Neural crest cell (in vitro differentiated cells): ENCODE measurements at places on chromosomes 7 and 10. TPM values are rescaled to one million over a fixed set of nuclear protein-coding genes. Genes with fewer than 3 reads are reported as not detected.

GRCh38 chr7:46385662-46386309 is 464.7 kb upstream of the IGFBP3 start:
- DNase-seq: no peak

DNA sequence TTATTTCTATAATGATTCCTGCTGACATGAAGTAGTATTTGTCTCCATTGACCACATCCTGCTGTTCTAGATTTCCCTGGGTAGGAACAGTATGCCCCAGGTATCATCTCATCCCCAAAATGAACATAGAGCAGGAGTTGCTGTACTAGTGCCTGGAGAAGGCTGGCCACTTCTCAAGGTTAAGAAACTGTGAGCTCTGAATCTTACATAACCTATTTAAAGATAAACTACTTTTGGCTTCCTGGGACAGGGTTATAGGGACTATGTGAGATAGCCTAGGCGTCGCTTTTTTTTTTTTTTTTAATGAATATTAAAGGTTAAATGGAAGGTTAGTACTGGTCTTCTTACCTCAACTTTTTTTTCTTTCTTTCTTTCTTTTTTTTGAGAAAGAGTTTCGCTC is 103.0 kb downstream of the LRRC4 start:
- no peak for DNase-seq

DNA sequence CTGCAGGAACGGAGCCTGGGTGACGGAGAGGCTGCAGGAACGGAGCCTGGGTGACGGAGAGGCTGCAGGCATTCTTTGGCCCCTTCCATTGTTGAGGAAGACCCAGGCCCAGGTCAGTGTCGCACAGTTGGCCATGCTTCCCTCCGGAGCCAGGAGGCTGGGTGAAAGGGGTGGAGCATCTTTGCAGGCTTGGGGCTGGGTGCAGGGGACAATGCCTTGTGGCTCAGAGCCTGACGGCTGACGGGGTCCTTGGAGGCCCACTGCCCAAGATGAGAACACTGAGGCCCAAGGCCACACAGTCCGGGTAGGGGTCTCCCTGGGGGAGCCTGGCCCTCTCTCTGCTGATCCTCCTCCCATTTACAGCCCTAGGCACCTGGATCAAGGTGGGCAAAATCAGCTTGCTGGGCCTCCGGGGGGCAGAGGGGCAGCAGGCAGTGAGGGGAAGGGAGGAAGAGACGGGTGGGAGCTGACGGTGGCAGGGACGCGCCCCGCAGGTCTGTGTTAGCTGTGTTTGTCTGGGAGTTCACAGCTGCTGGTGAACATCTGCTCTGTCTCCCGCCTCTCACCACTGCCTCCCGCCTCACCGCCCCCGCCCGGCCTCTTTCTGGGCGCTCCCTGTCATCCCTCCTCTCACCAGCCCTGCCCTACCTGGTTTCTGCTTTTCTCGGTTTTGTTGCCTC is 30.6 kb upstream of the PCBD1 start:
- no peak for DNase-seq

DNA sequence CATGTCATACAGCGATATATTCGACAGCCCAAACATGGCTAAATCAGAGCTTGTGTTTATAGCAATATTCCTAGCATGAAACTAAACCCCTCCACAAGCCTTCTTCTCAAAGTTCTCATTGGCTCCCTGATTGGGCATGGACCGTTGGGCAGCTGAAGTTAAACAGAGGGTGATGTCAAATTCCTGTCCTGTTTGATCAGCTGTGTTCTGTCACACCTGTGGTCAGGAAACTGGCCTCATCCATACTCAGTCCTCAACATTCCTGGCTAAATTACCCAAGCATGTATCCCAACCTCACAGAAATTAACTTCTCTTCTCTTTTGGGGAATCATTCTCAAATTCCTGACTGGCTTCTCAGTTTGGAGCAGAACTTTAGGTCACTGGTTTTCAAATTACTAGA is 107.9 kb downstream of the ODAD2 start:
- no peak for DNase-seq

- no peak for DNase-seq
These were observed 421.3 kb upstream of the NUPR2 start for GRCh38 chr7:56537477-56537876.

DNA sequence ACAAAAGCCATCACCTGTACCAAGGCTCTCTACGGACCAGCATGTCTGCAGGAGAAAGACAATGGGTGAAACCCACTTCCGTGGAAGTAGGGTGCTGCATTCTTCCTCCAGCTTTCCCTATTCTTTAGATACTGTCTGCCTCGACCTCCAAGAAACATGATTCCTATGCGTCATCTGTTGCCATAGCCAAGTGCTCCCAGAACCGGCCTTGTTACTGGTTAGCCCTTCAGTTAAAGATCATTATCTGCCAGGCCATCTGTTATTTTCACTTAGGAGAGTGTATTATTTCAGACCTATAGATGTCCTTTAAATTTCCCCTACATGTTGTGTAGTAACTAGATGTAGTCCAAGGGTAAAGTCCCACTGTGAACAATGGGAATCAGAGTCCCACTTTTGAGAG is 89.0 kb upstream of the KIAA1217 start:
- DNase-seq: no peak

DNA sequence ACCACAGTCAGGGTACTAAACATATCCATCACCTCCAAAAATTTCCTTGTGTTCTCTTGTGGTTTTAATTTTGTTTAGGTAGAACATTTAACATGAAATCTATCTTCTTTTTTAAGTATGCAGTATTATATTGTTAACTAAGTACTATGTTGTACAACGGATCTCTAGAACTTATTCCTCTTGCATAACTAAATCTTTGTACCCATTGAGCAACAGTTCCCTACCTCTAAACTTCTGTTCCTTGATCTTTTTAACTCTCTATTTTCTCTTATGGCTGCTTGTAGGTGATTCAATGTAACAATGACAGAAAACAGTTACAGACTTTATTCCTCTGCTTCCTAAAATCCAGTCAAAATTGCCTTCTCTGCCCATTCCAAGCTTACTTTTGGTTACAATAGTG is 9.9 kb downstream of the NRG3 start:
- DNase-seq: no peak

DNA sequence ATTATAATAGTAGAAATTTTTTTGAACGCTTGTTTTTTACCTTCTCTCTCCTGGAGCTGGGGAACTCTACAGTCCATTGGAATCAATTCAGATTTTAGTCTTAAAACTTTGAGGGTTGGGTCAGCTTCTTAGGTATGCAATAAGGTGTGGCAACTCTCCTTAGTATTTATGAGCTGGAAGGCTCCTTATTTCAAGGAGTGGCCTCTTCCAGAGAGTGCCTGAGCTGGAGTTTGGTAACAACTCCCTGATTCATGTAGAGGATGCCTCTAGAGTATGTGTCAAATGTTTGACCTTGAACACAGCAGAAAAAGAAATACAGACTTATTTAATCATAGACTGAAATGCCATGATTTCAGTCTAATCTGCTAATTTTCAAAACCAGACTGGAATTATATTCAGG is 11.1 kb downstream of the CDK14 start:
- DNase-seq: no peak

GRCh38 chr7:40327873-40328272 is 193.1 kb downstream of the SUGCT start:
- no peak for DNase-seq

- no peak for DNase-seq
These were observed 7.8 kb upstream of the SRRM3 start for GRCh38 chr7:76193883-76194282.

DNA sequence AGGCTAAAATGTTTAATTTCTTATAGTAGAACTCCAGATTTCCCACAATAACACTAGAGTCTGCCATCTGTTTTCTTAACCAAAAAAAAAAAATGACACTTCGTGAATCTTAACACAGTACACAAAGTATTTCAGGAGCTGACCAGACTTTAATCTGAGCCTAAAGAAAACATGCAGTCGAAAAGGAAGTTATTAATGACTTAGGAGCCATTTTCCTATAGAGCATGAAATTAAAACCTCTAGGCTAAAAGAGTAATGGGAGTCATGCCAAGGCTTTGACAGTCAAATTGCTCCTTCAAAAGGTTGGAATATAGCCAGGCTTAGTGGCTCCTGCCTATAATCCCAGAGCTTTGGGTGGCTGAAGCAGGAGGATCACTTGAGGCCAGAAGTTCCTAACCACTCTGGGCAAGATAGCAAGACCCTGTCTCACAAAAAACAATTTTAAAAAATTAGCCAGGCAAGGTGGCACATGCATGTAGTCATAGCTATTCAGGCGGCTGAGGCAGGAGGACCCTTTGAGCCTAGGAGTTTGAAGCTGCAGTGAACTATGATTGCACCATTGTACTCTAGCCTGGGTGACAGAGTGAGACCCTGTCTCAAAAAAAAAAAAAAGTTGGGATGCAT is 13.6 kb downstream of the MICU1 start:
- no peak for DNase-seq

DNA sequence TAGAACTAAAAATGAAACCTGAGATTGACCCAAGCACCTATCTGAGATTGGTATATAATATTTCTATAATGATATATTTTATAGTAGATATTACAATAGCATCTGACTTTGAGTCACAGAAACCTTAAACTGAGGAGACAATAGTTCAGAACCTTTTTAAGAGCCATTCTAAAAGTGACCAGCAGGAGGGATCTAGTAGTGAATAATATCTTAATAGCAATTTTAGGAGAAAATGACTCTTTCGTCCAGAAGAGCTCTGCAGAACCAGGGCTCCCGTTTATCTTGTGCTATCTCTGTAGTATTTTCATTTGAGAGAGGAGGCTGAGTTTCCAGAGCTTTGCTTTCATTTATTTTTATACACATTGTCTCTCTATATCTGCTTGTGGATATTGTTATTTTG is 68.1 kb downstream of the PODXL start:
- DNase-seq: no peak

GRCh38 chr7:4018601-4019316 is 663.3 kb upstream of the FOXK1 start:
- DNase-seq: no peak

- no peak for DNase-seq
These were observed 26.1 kb downstream of the KLRG2 start for GRCh38 chr7:139457153-139457946.

DNA sequence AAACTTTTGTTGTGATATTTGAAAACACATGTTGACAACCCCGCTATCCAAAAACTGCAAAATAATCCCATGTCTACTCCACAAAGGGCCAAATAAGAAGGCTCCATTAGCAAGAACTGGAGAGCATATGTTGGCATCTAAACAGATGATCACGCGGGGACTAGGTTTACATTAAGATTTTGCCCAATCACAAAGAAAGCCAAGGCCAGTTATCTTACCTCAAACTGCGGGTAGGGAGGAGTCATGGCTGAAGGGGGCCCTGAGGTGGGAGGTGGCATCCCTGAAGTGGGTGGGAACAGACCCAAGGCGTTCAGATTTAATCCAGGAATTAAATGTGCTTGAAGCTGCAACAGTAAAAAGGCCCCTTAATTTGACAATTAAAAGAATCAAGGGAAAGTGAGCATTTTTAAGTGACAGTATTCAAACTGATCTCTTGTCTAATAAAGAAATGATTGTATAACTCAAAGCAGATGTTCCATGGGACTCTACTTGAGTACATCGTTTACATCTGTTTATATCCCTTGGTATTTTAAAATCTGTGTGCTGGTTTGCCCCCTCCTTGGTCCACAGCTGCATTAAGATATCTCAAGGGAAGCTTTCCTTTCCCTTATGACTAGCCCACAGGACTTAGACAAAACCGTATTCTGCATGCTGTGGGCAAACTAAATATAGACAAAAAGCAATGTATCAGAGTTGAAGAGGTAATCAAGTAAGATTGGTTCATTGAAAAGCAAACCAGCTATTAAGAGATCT is 42.9 kb downstream of the MALSU1 start:
- no peak for DNase-seq

DNA sequence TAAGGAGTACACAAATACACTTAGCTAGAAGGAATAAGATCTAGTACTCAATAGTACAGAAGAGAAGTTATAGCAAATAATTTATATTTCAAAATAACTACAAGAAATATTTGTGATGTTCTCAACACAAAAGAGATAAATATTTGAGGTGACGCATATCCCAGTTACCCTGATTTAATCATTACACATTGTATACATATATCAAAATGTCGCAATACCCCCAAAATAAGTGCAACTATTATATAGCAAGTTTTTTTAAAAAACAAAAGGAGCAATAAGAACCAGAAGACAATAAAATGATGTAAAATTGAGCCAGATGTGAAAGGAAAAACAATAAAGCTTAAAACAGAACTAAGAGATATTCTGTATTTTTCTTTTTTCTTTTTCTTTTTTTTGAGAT is 59.3 kb upstream of the KIAA1217 start:
- DNase-seq: no peak

- no peak for DNase-seq
These were observed 15.8 kb downstream of the LRRC72 start for GRCh38 chr7:16542401-16542800.

DNA sequence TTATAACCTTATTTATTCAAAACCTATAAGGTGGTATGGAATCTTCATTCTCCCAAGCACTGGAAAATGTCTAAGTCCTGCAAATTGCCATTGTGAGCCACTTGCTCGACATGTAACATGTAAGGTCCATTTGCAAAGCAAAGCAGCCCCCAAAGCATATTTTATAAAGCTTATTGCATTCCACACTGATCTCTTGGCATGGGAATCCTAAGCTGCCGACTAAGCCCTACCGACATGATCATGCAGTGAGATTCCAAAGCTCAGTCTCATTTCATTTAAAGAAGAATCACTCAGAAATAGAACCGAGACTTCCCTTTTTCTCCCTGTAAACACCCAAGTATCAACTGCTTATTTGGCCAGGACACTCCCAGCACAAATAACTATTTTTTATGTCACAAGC is 333.4 kb upstream of the MYO3A start:
- DNase-seq: no peak

GRCh38 chr7:41885078-41885477 is 182.2 kb upstream of the INHBA start:
- DNase-seq: no peak

GRCh38 chr7:78448911-78449310 is 650.3 kb downstream of the PHTF2 start:
- DNase-seq: no peak

DNA sequence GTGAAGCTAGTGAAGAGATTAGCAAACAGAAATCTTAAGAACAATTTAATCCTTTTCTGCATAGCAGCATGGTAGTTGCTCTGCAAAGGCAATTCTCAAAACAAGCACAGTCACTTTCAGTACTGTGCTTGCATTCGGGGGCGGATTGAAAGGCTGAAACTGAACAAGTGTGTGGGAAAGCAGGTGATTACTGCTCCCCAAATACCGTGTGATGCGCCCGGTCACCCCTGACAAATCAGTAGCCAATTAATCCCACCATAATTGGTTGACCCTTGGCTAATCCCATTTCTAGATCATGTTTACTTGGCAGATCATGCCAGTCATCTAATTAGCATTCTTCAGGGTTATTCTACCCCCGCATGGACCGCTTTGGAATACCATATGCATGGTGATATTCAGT is 76.5 kb upstream of the ADRB1 start:
- DNase-seq: no peak

- no peak for DNase-seq
These were observed 18.3 kb downstream of the ADAMTS14 start for GRCh38 chr10:70690589-70690988.

- DNase-seq: no peak
These were observed 65.2 kb downstream of the FAM185A start for GRCh38 chr7:102814025-102814471.

Gene BEND7
- total RNA-seq: 21.9 and 25.0 TPM in 2 replicates

Gene MAGI2
- 10.0 and 10.1 TPM in 2 replicates for total RNA-seq

Gene AKR1C1
- 3.7 and 5.7 TPM in 2 replicates for total RNA-seq

Gene WNT8B
- total RNA-seq: 3.8 and 4.2 TPM in 2 replicates

Gene EVX1
- 0.79 and 0.80 TPM in 2 replicates for total RNA-seq

Gene SDHAF3
- 25.1 and 27.3 TPM in 2 replicates for total RNA-seq

Gene ACBD7
- 11.8 and 12.0 TPM in 2 replicates for total RNA-seq

Gene AKR1C2
- total RNA-seq: 3.8 and 3.9 TPM in 2 replicates
